ENCODE measurements at places on chromosomes 6 and 20.

- DNase-seq: peak; percentile 49
Measured at GRCh38 chr6:31815025-31815838, at the start of the genes HSPA1A and HSPA1L. Gene HSPA1A (plus strand): TSS chr6:31815543. CDS start chr6:31815757, 214 bp downstream. Gene HSPA1L (minus strand): TSS chr6:31815283. CDS start chr6:31811972, 3,311 bp downstream.

- DNase-seq: no peak
Measured at GRCh38 chr20:34907616-34908469, 31.4 kb downstream of the ACSS2 start.

DNA sequence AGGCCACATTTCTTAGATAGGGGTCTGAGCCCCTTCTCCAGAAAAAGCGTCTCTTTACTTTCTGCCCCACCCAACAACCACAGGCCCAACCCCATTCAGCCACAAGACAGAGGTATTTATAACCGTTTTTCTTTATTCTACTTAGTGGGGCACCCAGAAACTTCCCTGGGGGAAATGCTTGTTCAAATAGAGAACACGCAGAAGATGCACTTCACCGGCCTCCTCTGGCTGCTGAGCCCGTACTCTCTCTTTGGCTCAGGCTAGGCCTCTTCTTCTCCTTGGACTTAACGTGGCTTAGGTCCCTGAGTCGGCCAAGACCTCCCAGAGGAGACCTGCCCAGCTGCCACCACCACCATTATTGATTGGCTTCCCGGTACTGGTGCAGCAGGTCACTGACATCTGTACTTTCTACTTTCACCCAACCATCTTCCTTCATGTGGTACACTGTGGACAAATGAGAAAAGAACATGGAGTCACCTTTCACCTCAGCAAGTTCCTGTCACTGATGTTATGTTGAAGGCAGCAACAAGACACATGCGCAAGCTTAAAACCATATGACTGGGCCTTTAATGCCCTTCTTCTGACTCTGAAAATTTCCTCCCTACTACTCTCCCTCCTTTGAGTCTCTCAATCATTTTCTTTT is 2.2 kb upstream of the TAP2 start:
- no peak for DNase-seq

GRCh38 chr6:116221911-116222310 is 32.0 kb downstream of the TSPYL4 start:
- DNase-seq: no peak

GRCh38 chr6:159329081-159329480 is 159.9 kb downstream of the FNDC1 start:
- DNase-seq: no peak

- no peak for DNase-seq
Measured at GRCh38 chr6:168078943-168079405, at the start of gene FRMD1. Gene FRMD1 (minus strand): TSS chr6:168079212. CDS start chr6:168079094, 118 bp downstream.

GRCh38 chr6:134352786-134353480 is 35.0 kb upstream of the SGK1 start:
- DNase-seq: no peak

- no peak for DNase-seq
Measured at GRCh38 chr6:33634161-33634727, 13.1 kb downstream of the ITPR3 start.

DNA sequence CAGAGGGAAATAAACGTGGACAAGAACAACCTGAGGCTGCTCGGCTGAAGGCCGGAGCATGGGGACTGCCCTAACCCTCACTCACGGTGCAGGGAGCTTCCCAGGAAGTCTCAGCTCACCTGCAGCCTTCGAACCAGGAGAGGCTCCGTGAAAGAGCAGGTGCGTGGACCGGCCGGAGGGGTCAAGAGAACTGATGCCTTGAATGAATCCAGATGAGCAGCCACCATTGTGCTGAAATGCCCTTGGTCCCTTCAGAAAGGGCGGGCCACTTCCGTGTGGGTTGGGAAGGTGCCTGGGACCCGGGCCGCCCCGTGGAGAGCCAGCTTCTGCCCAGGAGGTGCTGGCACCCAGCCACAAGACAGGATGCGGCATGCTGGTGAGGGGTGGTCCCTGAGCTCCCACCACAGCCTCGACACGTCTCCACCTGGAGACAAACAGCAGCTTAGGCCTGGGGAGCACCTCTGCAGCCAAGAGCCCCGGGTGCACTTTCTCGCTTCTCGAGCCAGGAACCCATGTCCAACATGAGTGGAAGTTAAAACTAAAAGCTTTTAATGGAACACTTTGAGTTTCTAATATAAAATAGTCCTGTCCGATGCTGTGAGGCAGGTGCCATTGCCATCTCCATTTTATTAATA is 83.5 kb downstream of the TTLL2 start:
- no peak for DNase-seq

GRCh38 chr20:32574296-32575226 is 10.6 kb downstream of the NOL4L start:
- DNase-seq: no peak

DNA sequence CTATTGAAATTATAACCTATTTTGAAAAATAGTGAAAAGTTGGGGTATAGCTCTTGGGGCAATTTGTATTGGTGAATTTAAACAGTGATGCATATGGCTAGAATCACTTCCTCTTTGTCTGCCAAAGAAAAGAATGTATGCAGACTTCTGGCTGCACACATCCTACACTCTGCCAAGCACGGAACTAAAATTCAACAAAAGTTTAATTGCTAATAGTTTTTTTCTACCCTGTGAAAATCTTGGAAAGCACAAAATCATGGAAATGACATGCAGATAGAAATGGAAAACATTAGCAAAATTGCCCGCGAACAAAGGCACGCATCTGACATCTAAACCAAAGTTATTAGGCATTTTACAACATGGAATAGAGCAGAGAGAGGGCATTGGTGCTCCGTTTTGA is 106.4 kb upstream of the PDE10A start:
- no peak for DNase-seq
